ENCODE measurements at places on chromosomes 5 and 9. TPM values are rescaled to one million over a fixed set of nuclear protein-coding genes. Genes with fewer than 3 reads are reported as not detected.

Gene WDR31
- total RNA-seq: 3.2 TPM

Gene PNPLA7
- total RNA-seq: 0.13 TPM

Gene BTNL3
- 0.34 TPM for total RNA-seq

Gene RANBP17
- total RNA-seq: 38.7 TPM

Gene CDH10
- total RNA-seq: 0.65 TPM

Gene OR1Q1
- not detected for total RNA-seq

Gene TMEM8B
- total RNA-seq: 4.8 TPM

Gene TRIM36
- 42.6 TPM for total RNA-seq

Gene AIF1L
- total RNA-seq: 95.1 TPM

Gene CLIC3
- total RNA-seq: not detected

Gene ROPN1L
- not detected for total RNA-seq

Gene ZDHHC11B
- 0.25 TPM for total RNA-seq

Gene BTNL9
- 0.24 TPM for total RNA-seq

Gene RAI14
- 54.6 TPM for total RNA-seq

Gene GMCL2
- not detected for total RNA-seq

Gene UBE2QL1
- 0.62 TPM for total RNA-seq

Gene ZNG1C
- 35.8 TPM for total RNA-seq

Gene SLC25A48
- not detected for total RNA-seq

Gene IFNA2
- not detected for total RNA-seq

Gene TSPAN17
- total RNA-seq: 25.9 TPM

Measured in neural progenitor cell (in vitro differentiated cells).